ENCODE measurements at places on chromosomes 3 and 15. TPM values are rescaled to one million over a fixed set of nuclear protein-coding genes. Genes with fewer than 3 reads are reported as not detected.

DNA sequence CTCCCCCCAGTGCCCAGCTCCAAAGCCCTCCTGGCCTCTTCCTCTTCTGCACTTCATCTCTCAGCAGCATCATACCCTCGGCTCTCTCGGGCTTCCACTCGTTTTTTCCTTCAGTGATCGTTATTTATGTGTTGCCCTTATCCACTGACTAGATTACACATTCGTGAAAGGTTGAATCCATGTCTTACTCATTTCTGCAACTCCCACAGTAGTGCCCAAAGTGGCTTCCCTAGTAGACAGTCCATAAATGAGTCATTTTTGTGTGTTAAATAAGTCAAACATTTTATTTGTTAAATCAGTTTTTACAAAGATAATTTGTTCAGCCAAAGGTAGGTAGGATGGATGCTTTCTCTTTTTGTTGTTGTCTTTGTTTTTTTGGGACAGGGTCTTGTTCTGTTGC is 87.4 kb downstream of the CRTC3 start:
- H3K4me3 ChIP-seq: no peak overlapping the region
- no peaks in the 10 kb centered on the region for H3K4me1 ChIP-seq
- peak overlapping the region; percentile 30 for H3K27ac ChIP-seq
- H3K36me3 ChIP-seq: no peaks in the 10 kb centered on the region

GRCh38 chr3:182420741-182421140 is 372.6 kb upstream of the ATP11B start:
- no peak for DNase-seq
- no peaks in the 10 kb centered on the region for H3K36me3 ChIP-seq
- no peaks in the 10 kb centered on the region for H3K27me3 ChIP-seq
- no peak overlapping the region for H3K4me3 ChIP-seq
- no peaks in the 10 kb centered on the region for H3K4me1 ChIP-seq

GRCh38 chr3:61986473-61986872 is 386.9 kb downstream of the FEZF2 start:
- H3K36me3 ChIP-seq: no peaks in the 10 kb centered on the region
- H3K27ac ChIP-seq: no peak overlapping the region
- no peak overlapping the region for H3K4me3 ChIP-seq
- no peak for DNase-seq
- no peaks in the 10 kb centered on the region for H3K27me3 ChIP-seq

DNA sequence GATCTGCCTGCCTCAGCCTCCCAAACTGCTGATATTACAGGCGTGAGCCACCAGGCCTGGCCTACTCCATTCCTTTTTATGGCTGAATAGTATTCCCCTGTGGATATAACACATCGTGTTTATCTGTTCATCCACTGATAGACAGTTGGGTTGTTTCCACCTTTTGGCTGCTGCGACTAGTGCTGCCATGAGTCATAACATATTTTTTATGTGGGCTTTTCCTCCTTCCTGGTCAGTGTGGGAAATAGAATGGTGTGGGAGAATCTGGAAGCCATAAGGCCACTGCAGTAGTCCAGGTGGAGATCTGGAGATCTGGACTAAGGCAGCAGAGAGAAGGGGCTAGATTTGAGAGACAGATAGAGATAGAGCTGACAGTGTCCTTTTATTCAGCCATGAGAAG is 16.2 kb downstream of the LCMT2 start:
- H3K27me3 ChIP-seq: no peaks in the 10 kb centered on the region
- H3K27ac ChIP-seq: no peak overlapping the region
- DNase-seq: no peak
- no peaks in the 10 kb centered on the region for H3K36me3 ChIP-seq
- H3K4me1 ChIP-seq: no peaks in the 10 kb centered on the region

DNA sequence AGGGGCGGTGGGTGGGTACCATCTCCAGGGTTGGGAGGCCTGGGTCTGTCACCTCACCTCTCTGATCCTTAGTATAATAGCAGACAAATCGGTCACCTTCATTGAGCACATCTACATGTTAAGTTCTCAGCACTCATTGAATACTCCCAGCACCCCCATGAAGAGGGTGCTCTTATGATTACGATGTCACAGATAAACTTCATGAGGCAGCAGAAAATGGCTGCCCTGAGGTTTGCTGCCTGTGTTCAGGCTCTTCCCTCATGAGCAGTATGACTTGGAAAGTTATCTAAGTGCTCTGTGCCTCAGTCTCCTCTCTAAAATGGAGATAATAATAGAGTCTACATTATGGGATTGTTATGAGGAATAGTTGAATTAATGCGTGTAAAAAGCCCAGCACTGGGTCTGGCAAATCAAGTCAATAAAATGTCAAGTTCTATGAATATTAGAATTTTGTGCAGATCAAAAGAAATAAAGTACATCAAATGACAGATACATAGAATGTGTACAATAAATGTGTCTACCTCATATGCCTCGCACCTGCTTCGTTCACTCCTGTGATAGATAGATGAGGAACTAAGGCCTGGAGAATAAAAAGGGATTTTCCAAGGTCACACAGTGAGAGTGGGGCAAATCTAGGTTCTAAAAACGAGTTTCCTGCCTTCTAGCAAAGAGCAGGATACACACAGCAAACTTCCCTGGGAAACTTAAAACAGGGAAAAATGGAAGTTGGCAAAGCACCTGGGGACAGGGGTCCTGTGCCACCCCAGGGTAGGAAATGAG is 142.2 kb upstream of the MRPS22 start:
- no peak overlapping the region for H3K4me3 ChIP-seq
- no peaks in the 10 kb centered on the region for H3K36me3 ChIP-seq
- no peak overlapping the region for H3K27ac ChIP-seq

DNA sequence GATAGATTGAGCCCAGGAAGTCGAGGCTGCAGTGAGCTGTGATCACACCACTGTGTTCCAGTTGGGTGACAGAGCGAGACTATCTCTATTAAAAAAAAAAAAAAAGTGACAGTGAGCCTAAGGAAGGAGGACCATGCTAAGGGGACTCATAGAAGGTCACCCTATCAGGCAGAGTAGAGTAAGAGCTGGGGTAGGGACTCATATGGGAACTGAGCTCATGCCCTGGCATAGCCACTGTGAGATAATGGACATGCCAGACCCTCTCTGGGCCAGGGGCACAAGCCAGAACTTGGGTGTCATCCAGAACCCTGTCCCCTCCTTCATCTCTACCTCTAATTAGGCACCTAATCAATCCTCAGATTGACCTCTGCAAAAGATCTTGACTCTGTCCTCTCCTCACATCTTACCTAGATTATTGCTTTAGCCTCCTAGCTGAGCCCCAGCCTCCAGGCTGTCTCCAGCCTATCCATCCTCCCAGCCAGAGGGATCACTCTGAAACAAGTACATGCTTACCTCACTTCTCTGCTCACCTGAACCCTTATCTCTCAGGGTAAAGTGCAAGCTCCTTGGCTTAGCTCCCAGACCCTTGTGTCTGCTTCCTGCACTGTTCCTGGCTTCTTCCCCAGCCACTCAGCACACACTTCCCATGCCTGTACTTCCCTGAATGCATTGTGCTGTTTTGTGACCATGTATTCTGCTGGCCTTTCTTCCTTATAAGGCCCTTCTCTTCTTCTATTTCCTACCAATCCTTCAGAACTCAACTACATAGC is 76.4 kb downstream of the DAPK2 start:
- H3K4me1 ChIP-seq: no peaks in the 10 kb centered on the region
- no peak overlapping the region for H3K4me3 ChIP-seq
- H3K27me3 ChIP-seq: no peaks in the 10 kb centered on the region
- no peak for DNase-seq
- H3K27ac ChIP-seq: no peak overlapping the region
- no peaks in the 10 kb centered on the region for H3K36me3 ChIP-seq

DNA sequence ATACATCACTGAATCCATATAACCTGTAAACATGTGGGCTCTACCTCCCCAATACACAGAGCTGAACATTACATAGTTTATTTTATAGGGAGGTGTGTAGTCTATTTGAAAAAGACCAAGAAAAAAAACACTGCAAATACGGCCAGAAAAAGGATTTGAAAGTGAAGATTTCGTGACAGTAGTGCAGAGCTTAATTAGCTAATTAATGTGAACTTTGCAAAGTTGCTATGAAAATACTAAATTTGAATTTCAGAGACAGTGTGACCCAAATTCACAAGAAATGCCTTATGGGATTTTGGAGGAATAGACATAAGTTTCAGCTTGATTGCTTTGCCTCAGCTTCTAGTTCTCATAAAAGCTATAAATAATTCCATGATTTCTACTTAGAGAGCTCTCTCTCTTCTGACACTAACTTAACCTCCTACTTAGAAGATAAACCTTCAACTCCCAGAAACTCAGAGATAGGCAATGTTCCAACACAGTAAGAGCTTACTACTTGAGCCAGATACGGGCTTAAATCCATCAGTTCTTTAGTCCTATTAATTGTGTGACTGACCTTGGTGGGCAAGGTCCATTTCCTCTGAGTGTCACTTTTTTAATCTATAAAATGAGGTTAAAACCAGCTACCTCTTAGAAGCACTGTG is 87.3 kb upstream of the THBS1 start:
- no peaks in the 10 kb centered on the region for H3K27me3 ChIP-seq
- H3K27ac ChIP-seq: peak overlapping the region; percentile 87
- DNase-seq: no peak
- peaks cover 23% of the 10 kb centered on the region for H3K4me1 ChIP-seq
- H3K36me3 ChIP-seq: no peaks in the 10 kb centered on the region

GRCh38 chr3:58800940-58801339 is 134.4 kb upstream of the FAM3D start:
- no peaks in the 10 kb centered on the region for H3K4me1 ChIP-seq
- no peak overlapping the region for H3K27ac ChIP-seq
- H3K27me3 ChIP-seq: no peaks in the 10 kb centered on the region
- DNase-seq: no peak
- H3K4me3 ChIP-seq: no peak overlapping the region
- no peaks in the 10 kb centered on the region for H3K36me3 ChIP-seq

GRCh38 chr3:122615303-122615702 is 37.9 kb downstream of the PARP15 start:
- H3K4me3 ChIP-seq: no peak overlapping the region
- H3K27me3 ChIP-seq: no peaks in the 10 kb centered on the region
- H3K27ac ChIP-seq: no peak overlapping the region
- no peaks in the 10 kb centered on the region for H3K36me3 ChIP-seq

DNA sequence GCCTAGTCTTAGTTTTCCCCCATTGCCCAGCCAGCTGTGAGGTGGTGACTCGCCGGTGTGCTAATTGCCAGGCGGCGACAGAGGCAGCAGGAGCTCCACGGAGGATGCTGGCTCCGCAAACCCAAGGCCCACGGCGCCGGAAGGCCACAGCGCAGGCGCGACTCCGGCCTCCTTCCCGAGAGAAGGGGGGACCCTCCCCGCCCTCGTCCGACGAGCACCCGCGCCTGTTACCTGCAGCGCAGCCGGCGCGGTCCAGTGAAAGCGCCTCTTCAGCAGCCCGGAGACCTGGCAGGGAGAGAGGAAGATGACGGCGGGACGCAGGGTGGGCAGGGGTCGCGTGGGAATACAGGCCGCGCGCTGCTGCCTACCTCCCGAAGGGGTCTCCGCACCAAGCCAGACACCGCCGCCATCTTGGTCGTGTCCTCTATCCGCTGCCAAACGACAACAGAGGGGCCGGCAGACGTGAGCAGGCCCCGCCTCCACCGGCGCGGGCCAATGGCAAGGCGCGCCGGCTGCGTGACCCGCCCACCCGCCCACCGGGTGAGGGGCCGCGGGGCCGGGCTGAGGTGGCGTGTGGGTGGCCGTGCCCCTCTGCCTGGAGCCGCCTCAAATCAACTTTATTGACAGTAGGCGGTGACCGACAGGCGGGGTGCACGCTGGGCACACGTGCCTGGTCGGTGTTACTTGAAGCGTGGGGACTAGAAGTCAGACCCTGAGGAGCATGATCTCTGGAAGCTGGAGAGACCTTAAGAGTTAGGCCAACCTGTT is at the start of gene PDHB:
Gene PDHB, minus strand, starts transcription at position 433 of the 768 bp plus-strand sequence. Its CDS starts 23 bp downstream, at position 410.
- no peaks in the 10 kb centered on the region for H3K27me3 ChIP-seq
- H3K36me3 ChIP-seq: no peaks in the 10 kb centered on the region
- peaks cover 7% of the 10 kb centered on the region for H3K4me1 ChIP-seq
- H3K27ac ChIP-seq: peak within 1 kb of the TSS; percentile 94
- DNase-seq: peak; percentile 89

DNA sequence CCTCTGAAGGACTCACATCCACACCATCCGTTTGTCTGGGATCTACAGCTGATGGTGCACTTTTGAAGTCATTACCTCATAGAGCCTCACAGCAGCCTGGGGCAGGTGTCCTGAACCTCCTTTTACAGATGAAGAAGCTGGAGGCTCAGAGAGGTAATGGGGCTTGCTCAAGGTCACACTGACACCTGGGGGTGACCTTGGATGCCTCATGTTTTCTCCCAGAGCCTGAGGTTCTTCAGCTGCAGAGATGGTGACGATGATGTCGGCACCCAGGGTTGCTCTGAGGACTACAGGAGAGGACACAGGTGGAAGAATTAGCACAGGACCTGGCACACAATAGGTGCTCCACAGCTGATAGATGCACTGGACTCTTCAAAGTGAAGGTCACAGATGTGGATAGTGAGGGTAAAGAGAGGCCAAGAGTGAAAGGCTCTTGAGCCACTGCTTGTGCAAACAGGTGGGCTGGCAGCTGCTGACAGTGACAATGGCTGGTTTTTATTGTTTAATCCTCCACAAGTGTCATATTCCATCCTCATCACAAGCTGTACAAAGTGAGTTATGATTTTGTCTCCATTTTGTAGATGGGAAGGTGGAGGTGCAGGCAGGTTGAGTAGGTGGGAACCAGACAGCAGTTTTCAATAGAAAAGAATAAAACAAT is 17.4 kb upstream of the ATP2B2 start:
- DNase-seq: no peak
- no peaks in the 10 kb centered on the region for H3K4me1 ChIP-seq
- H3K27me3 ChIP-seq: no peaks in the 10 kb centered on the region
- H3K4me3 ChIP-seq: no peak overlapping the region
- no peak overlapping the region for H3K27ac ChIP-seq

GRCh38 chr3:128210711-128211110 is 57.4 kb downstream of the EEFSEC start:
- no peaks in the 10 kb centered on the region for H3K27me3 ChIP-seq
- DNase-seq: no peak
- no peak overlapping the region for H3K27ac ChIP-seq
- H3K36me3 ChIP-seq: no peaks in the 10 kb centered on the region
- no peak overlapping the region for H3K4me3 ChIP-seq

DNA sequence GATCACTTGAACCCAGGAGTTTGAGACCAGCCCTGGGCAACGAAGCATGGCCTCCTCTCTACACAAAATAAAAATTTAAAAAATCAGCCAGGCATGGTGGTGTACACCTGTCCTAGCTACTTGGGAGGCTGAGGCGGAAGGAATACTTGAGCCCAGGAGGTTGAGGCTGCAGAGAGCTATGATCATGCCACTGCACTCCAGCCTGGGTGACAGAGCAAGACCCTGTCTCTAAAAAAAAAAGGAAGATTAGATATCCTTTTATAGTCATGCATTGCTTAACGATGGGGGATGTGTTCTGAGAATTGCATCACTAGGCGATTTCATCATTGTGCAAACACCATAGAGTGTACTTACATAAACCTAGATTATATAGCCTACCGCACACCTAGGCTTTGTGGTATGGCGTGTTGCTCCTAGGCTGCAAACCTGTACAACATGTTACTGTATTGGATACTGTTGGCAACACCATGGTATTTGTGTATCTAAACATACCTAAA is 12.6 kb downstream of the ALAS1 start:
- H3K36me3 ChIP-seq: no peaks in the 10 kb centered on the region
- H3K4me3 ChIP-seq: no peak overlapping the region
- no peak overlapping the region for H3K27ac ChIP-seq
- H3K4me1 ChIP-seq: no peaks in the 10 kb centered on the region

The MME gene
- 2.3 TPM for total RNA-seq

The XCR1 gene
- not detected for total RNA-seq

The PRR20G gene
- total RNA-seq: not detected

The REC114 gene
- total RNA-seq: not detected

The GOLGA8T gene
- not detected for total RNA-seq

The THRB gene
- total RNA-seq: 28.2 TPM

The GNAT1 gene
- not detected for total RNA-seq

The ST3GAL6 gene
- 8.2 TPM for total RNA-seq

Data from uterus (tissue), 4 donors.